ENCODE measurements at places on chromosomes 12 and 14.

- no peak for DNase-seq
Measured at GRCh38 chr12:108156717-108157116, 27.6 kb downstream of the WSCD2 start.

DNA sequence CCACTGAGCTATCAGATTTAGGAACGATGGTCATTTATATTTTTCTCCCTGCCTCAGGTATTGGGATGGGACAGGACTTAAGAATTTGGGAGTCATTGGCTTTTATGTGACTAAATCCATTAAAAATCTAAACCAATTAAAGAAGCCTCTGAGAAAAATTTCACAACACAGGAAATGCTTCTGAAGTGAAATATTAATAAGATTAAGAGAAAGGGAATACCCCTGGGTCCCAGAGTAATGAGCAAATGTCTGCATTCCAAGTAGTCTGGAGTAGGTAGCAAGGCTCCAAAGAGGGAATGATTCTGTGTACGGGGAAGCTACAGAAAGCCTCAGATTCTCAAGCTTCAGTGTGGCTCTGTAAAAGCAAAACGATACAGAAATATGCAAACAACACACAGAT, 707 bp upstream of the MED6 start:
- DNase-seq: no peak

DNA sequence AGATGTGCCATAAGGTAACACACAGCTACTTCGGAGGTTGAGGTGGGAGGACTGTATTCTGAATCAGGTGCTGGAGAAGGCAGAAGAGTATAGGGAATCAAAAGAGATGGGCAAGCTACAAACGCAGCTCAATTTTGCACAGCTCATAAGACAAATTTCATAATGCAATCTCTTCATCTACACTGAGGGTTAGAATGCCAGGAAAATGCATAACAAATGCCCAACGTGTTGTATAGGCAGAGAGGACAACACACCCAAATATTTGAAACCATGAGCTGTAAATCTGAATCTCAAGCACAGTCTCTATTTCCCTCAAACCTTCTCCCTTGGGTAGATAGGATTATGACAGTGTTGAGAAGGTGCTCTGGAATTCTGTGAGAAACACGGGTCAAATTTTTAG, 263.1 kb upstream of the FOXN3 start:
- DNase-seq: no peak

DNA sequence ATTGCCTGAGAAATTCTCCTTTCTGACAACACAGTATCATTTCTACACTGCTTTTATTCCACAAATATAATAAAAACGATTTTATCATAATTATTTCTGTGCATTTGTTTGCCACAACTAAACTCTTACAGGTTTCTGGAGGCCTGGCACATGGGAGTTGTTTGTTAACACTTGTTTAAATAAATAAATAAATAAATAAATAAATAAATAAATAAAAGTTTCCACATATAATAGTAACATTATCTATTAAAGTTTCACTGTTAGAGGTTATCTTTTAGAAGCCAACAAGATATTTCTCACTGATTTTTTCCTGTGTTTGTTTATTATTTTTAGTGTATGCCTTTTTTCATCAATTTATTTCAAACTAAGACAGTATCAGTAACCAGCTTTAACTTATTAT, 323.3 kb downstream of the FOXG1 start:
- DNase-seq: no peak

- no peak for DNase-seq
Measured at GRCh38 chr12:58819985-58820384, 100.3 kb downstream of the LRIG3 start.

DNA sequence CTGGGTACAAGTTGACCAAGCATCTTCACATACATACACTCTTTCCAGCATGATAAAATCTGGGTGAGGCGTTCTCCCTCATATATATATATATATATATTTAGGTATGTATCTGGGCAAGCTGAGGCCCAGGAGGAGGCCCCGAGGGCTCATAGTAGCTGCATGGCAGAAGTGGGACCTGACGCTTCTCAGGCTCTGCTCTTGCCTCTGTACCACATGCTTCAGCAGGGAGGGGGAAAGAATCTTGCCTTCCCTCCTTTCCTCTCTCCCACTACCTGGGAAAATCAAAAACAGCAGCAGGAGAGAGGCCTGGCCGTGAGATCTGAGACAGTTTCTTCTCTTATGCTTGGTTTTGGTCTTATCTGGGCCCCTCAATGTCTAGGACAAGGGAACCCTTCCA, 9.2 kb downstream of the PPP1R1A start:
- no peak for DNase-seq

DNA sequence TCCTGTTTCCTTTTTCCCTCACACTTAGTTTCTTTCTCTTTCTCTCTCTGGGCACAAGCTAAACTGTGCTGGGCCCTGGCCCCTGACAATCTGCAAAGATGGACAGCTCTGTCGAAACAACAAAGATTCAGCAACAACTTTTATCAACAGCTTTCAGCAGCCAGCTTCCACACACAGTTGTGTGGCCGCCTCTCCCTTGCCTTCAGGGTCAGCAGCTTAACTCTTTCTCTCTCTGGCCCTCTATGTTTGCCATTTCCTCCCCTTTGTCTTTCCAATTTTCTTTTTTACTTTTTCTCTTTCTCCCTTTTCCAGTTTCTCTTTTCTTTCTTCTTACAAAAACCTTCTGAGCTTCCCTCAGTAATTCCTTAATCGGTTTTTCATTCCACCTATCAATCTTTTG, 43.3 kb downstream of the IQSEC3 start:
- no peak for DNase-seq

DNA sequence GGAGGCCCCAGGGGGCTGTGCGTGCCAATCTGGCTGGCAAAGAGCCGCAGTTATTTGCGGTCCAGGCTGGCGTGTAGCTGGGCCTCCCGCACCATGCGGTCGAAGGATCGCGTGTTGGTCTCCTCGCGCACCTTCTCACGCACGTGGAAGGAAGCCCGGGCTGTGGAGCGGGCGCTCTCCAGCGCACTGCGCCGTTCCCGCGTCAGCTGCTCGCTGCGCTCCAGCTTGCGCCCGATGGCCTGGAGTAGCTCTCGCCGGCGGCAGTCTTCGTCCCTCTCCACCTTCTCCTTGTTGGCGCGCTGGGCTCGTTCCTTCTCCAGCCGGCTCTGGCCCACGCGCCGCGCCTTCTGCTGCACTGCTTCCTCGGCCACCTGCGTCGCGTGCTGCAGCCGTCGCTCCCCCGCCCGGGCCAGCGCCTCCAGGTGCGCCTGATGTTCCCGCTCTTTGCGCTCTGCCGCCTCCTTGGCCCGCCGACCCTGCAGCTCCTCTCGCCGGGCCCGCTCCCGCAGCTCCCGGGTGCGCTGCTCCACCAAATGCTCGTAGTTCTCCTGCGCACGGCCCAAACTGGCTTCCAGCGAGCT, 3.1 kb downstream of the CCDC177 start:
- DNase-seq: no peak

DNA sequence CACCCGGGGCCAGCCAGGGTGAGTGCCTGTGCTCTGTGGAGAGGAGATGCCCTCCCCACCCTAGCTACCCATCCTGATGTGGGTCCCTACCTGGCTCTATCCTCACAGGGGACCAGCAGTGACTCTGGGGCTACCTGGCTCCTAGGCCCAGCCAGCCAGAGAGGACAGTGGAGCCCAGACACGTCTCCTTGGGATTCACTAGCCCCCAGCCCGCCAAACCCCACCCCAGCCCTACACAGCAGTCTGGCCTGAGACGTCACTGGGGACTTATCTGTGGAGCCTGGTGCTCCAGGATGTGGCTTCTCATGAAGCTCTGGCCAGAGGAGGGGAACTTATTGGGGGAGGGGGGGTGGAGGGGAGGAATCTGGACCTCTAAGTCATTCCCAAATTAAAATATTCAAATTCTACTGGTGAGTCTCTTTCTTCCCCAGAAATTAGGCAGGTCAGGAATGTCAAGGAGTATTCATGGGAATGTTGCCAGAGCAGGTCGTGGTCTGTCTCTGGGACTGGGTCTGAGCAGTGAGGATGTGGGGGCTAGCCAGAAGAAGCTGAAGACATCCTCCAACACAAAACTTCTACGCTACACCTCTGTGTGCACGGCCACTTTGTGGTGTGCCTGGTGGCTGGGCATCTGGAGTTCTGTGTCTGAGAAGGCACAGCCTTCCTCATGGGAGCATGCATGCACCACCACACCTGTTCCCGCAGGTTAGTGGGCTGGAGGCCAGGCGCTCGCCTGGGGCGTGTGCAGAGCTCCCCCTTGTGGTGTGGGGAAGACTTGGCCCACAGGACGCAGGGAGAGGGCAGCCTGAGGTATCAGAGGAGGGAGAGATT, 2.7 kb downstream of the CMTM5 start:
- peak; percentile 9 for DNase-seq

DNA sequence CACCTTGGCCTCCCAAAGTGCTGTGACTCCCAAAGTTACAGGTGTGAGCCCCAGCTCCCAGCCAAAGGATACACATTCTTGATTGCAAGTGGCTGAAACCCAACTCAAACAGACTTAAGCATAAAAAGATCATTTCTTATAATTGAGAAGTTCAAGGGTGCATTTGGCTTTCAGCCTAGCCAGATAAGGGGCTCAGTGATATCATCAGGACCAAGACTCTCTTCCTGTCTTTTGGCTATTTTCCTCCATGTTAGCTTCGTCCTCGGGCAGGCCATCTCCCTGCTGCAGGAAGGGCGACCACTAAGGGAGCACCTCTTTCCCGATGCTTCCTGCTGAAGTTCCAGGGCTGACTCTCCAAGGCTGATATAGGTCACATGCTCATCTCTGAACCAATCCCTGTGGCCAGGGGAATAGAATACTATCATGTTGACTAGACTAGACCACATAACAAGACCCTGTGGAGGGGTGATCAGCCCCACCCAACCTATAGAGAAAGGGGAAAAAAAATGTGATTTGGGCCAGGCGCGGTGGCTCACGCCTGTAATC, 9.8 kb upstream of the KRT8 start:
- no peak for DNase-seq

- no peak for DNase-seq
Measured at GRCh38 chr12:78185109-78185508, 354.4 kb downstream of the NAV3 start.

DNA sequence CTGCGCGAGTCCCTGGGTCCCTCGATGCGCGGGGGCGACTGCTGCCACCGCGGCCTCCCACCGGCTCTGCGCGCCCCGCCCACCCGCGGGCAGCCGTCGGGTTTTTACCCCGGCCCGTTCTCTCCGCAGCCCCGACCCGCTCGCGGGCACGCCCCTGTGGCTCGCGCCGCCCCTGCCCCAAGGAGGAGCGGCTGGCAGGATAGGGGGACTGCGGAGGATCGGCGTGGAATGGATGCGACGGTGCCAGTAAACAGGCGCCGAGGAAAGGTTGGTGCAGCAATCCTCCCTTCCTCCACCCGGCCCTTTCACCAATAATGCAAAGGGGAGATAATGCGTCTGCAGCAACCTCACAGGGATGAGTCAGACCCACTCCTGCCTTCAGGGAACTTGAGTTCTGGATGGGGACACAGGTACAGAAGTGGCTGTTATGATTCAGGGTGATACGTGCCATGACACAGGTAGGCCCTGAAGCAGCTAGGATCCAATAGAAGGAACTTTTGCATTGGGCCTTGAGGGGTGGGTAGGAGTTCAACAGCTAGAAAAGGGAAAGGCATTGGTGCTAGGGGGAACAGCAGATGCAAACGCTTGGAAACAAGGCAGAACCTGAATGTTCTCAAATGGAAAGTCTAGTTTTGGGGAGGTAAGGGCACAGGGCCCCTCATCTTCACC, 554 bp upstream of the DEGS2 start:
- no peak for DNase-seq

DNA sequence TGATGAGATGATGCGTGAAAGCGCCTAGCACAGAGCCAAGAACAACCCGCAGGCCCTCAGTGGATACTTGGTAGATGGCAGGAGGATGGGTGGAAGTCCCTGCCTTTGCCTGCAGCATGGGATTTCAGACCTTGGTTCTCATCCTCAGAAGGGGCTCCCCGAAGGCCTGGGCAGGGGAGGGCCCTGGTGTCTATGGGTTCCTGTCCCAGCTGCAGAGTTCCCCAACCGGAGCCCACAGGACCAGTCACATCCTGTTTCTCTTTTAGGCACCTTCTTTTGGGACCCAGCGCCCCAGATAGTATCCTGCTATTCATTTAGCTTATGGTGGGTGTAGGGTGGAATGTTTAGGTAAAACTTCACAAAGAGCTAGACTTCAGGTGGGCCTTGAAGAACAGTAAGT, 55.5 kb downstream of the CALM1 start:
- DNase-seq: no peak

- no peak for DNase-seq
Measured at GRCh38 chr12:8779281-8779680, 43.1 kb upstream of the A2ML1 start.

DNA sequence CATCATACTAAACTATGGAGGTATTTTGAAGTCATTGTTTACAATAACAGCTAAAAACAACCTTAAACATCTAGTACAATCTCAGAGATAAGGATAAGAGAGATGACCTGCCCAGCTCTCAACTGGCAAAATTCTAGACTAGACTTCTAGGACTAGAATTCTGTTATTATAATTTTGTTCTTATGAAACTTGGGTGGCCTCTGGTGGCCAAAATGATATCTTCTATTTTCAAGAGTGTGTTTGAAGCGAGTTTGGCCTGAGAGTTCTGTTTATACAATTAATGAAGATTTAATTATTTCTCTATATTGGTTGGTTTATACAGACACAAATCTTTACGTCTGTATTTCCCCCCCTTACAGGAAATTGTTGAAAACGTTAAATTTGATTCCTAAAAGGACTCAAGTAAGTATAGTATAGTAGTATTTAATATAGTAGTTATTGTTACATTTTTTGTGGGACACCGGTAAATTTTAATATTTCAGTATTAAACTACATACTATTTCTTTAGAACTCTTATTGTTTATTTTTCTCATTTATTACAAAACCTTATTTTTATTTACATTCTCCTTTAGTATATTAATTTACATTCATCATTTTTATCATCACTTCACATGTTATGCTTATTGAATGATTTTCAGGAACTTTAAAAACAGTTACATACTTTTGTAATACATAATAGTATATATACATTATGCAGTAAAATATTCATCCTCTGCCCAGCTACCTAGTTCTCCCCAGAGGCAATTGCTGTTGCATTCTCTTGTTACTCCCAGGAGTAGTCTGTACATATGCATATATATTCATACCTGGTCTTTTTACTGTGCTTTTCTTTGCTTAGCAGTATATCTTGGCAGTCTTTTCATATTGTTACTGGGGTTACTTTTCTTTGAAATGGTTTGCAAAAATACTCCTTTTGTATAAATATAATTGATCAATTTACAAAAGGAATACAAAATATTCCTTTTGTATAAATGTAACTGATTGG, 6.6 kb downstream of the PPHLN1 start:
- peak; percentile 20 for DNase-seq

GRCh38 chr12:13390918-13391317, 194.4 kb downstream of the EMP1 start:
- no peak for DNase-seq

DNA sequence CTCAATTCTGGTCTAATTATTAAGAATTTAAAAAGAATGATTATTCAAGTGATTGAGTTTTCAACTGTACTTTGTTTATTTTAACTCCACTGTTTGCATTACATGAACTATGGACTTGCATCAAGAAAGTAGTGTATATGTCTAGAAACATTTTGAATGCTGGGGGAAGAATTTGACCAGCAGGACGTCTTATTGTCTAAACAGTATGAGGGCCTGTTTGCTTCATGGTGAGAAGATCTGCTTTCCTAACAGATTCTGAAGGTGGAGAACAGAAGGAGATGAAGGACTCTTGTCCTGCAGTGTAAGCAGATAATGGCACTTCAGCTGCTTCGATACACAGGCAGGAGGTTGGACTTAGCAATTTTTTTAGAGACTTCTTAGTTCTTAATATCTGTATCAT, 176.0 kb downstream of the DACT1 start:
- no peak for DNase-seq

- no peak for DNase-seq
Measured at GRCh38 chr14:97359341-97359740, 562.2 kb downstream of the VRK1 start.

- DNase-seq: no peak
Measured at GRCh38 chr14:68596211-68596610, 196.7 kb downstream of the ZFP36L1 start.
